Astrocyte (in vitro differentiated cells and primary cell): ENCODE measurements at places on chromosomes 1 and 21. TPM values are rescaled to one million over a fixed set of nuclear protein-coding genes. Genes with fewer than 3 reads are reported as not detected.
A peak's percentile ranks its signal among the peaks of the same experiment; 100 is the strongest.

DNA sequence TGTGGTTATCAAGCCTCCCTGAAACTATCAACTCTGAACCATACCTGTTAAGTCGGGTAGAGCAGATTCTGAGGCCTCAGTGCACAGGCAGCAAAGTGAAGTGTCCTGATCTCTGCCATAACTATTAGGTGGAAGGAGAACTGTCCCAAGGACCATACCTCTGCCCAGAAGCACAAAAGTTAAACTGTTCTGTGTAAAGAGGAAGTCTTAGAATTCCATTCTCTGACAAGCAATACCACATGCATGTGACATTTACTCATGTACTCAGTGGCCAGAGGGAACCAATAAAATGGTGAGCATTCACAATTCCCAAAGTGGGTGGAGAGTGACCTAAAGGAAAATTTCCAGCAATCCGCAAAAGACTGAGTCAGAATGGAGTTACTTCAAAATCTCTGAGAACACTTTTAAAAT is 61.0 kb downstream of the TOR3A start:
- DNase-seq, result peak; percentile 99

DNA sequence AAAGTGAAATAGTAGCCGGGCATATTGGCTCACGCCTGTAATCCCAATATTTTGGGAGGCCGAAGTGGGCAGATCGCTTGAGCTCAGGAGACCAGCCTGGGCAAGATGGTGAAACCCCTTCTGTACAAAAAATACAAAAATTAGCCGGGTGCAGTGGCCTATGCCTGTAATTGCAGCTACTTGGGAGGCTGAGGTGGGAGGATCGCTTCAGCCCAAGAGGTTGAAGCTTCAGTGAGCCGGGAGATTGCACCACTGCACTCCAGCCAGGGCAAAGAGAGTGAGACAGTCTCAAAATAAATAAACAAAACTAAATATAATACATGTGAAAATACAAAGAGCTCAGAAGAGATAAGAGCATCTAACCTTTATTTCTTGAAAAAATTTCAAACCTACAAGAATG is 2.3 kb upstream of the MSTO1 start:
- DNase-seq, result no peak

DNA sequence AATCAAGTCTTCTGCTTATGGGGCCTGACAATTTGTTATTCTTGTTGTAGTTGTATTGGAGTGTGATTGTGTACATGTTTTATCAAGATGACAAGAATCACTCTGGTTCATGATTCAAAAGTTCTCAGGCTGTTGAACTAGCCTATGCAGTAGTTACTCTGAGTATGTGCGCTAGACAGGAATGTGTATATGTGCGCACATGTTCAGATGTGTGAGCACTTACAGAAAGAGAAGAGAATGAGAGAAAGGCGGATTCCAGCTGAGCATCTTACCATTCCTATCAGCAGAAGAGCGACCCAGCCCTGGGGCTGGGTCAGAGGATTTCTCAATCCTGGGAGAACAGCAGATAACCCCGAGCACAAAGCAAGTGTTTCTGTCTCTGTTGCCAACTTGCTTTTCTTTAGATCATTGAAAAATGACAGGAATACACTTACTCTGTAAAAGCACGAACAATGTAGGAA is 110.8 kb upstream of the HOOK1 start:
- DNase-seq, result no peak

Gene CHML
- total RNA-seq, result 16.6 and 22.6 TPM in 2 replicates

DNA sequence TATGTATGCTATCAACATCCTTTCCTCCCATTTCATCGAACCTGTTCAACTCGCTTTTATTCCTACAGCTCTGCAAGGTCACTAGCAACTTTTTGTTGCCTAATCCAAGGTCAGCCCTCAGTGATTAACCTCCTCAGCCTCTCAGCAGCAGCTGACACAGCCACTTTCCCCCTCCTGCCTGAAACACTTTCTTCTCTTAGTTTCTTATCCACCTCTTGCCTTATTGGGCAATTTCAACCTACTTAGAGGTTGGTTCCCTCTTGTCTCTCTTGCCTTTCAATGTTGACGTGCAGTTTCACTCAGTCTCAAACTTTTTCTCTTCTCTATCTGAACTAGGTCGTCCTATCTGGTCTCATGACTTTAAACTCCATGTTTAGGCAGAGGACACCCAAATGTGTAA is 156.3 kb downstream of the C1orf94 start:
- DNase-seq, result no peak

GRCh38 chr1:55632906-55633305 is 417.7 kb upstream of the USP24 start:
- DNase-seq, result peak; percentile 12
